Activated CD4-positive, alpha-beta T cell treated with anti-CD3 and anti-CD28 coated beads, Interleukin-2, amount 10 ng/mL, durations not matched to agents 7 days and 5 days (primary cell): ENCODE measurements at places on chromosomes 7 and 10.

GRCh38 chr7:128021366-128021765 lies 9.9 kb downstream of the LRRC4 start:
- peaks cover 4% of the 10 kb centered on the region for H3K36me3 ChIP-seq
- no peak overlapping the region for H3K27ac ChIP-seq
- no peak overlapping the region for H3K4me3 ChIP-seq
- H3K27me3 ChIP-seq: no peaks in the 10 kb centered on the region
- DNase-seq: no peak

DNA sequence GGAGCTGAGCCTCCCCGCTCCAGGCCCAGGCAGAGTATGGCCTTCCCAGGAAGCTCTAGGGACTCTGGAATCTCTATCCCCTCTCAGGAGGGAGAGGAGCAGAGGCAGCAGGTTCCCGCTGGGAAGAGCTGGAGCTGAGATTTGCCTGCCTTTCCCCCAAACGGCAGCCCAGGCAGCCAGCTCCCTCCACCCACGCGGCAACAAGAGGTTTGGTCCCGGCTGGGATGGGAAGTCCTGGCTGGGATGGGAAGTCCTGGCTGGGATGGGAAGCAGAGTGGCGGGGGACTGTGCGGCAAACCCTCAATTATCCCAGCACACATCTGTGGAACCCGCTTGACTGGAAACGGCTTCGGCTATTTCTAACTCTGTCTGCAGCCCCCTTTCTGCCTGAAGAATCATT lies 223.0 kb downstream of the ELFN1 start:
- H3K36me3 ChIP-seq: peaks cover 17% of the 10 kb centered on the region
- no peak overlapping the region for H3K27ac ChIP-seq
- no peak overlapping the region for H3K4me3 ChIP-seq
- H3K4me1 ChIP-seq: peaks cover 32% of the 10 kb centered on the region

GRCh38 chr7:87038993-87039690 lies 20.3 kb downstream of the ELAPOR2 start:
- DNase-seq: no peak
- no peaks in the 10 kb centered on the region for H3K36me3 ChIP-seq
- peaks cover 5% of the 10 kb centered on the region for H3K27me3 ChIP-seq
- H3K4me3 ChIP-seq: peak overlapping the region; percentile 69
- H3K27ac ChIP-seq: peak overlapping the region; percentile 71

GRCh38 chr10:102629661-102630614 lies 14.3 kb upstream of the TRIM8 start:
- H3K4me3 ChIP-seq: no peak overlapping the region
- peaks cover 2% of the 10 kb centered on the region for H3K36me3 ChIP-seq
- no peak for DNase-seq
- H3K4me1 ChIP-seq: peaks cover 40% of the 10 kb centered on the region

DNA sequence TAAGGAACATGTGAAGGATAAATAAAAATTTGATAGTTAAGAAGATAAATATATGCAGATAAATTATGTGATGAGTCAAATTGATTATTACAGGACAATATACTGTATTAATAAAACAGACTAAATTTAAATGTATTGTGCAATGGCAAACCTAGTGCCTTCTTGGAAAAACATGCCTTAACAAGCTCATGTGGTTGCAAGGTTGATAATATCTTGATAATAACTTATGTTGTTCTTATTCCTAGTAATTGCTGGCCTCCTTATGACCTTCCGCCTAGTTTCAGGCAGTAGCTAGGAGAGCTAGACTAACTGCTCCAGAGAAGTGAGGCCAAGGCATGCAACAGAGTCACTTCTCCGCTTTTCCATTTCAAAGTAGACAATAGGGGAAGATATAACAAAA lies 7.6 kb upstream of the RAB11FIP2 start:
- no peaks in the 10 kb centered on the region for H3K27me3 ChIP-seq
- no peaks in the 10 kb centered on the region for H3K4me1 ChIP-seq
- H3K4me3 ChIP-seq: no peak overlapping the region
- H3K36me3 ChIP-seq: no peaks in the 10 kb centered on the region

DNA sequence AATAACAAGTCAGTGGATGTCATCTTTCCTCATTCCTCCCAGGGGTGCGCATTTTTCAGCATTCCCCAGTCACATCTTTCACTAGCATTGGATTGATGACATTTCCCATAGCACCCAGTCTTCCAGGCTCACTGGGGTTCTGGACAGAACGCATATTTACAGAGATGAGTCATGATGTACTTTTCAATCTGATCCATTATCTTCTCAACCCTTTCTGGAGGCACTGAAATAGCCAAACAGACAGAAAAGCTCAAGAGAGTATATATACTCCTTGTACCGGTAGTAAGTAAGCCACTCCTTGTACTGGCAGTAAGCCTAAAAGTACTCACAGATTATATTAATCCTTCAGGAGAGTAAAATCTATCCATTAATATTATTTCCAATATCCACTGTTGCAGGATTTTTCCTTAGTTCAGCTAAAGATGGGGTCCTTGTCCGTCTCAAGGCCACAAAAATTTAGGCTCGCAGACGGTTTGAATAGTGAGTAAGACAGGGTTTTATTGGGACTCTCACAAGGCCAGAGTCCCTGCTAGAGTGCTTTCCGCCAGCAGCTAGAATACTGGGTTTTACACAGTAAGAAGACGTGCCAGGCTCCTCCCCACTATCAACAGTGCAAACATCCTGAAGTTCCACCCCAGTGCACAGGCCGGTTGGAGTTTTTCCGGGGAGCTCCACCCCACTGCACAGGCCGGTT lies 60.8 kb downstream of the MDH2 start:
- no peak for DNase-seq
- H3K27ac ChIP-seq: no peak overlapping the region
- H3K36me3 ChIP-seq: no peaks in the 10 kb centered on the region
- no peak overlapping the region for H3K4me3 ChIP-seq
- H3K27me3 ChIP-seq: no peaks in the 10 kb centered on the region
- H3K4me1 ChIP-seq: no peaks in the 10 kb centered on the region

DNA sequence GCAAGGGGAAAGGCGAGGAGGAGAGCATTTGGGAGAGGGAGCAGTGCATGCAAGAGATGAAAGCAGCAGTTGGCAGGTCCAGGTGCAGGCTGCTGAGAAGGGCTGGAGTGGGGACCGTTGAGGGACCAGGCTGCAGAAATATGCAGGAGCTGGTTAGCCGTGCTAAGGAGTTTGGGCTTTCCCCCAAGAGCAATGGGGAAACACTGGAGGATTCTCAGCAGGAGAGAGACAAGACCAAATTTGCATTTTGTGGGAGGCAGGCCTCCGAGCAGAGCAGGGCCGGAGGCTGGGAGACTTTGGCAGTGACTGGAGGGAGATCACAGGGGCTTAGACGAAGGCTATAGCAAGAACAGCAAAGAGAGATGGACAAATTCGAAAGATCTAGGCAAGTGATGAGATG lies 11.8 kb downstream of the BTBD16 start:
- no peak overlapping the region for H3K4me3 ChIP-seq
- no peaks in the 10 kb centered on the region for H3K36me3 ChIP-seq
- no peak for DNase-seq
- H3K27ac ChIP-seq: no peak overlapping the region
- peaks cover 14% of the 10 kb centered on the region for H3K27me3 ChIP-seq

GRCh38 chr10:90913774-90914420 lies 7.0 kb downstream of the ANKRD1 start:
- H3K36me3 ChIP-seq: no peaks in the 10 kb centered on the region
- peaks cover 2% of the 10 kb centered on the region for H3K4me1 ChIP-seq
- no peak overlapping the region for H3K27ac ChIP-seq
- H3K27me3 ChIP-seq: peaks cover 7% of the 10 kb centered on the region
- no peak for DNase-seq

- peak overlapping the region; percentile 23 for H3K4me3 ChIP-seq
- peaks cover 4% of the 10 kb centered on the region for H3K36me3 ChIP-seq
- H3K4me1 ChIP-seq: peaks cover 18% of the 10 kb centered on the region
- peaks cover 65% of the 10 kb centered on the region for H3K27me3 ChIP-seq
These were observed 1.8 kb downstream of the EBF3 start for GRCh38 chr10:129962031-129962871.

DNA sequence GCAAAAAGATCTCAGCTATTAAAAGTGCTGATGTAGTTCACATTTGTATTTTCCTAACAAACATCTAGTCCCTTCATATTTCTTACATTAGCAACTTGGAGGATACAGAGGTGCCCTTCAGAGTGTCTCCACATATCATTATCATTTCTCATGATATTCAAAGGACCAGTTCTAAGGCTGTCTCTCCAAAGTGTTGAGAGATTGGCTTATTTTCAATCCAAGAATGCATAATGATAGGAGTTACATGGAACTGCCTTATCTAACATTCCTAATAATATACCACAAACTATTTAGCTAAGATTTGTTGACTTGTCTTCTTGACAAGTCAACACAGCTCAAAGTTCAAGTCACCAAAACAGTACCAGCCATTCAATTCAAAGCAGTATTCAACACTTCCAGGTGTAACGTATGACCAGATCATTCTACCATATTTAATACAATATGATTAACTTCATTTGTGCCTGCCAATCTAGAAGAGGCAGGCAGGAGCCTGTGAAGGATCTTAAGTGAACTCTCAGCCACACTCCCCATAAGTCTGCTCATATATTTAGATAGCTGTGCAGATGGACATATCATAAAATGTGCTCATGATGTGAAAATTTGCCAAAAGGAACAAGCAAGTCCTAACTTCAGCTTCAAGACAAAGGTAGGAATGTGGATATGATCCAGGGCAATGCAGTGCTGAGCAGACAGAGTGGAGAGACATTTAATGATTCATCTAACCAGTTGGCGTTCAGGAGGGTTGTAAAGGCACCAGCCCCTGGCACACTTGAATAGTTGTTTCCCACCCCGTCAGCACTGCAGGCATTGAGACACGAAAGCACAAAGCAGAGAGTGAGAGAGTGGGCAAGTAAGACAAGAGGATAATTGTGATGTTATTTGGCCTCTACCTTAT lies 108.3 kb downstream of the MTERF1 start:
- no peak for DNase-seq
- no peak overlapping the region for H3K27ac ChIP-seq
- peaks cover 2% of the 10 kb centered on the region for H3K27me3 ChIP-seq
- H3K4me3 ChIP-seq: no peak overlapping the region
- no peaks in the 10 kb centered on the region for H3K4me1 ChIP-seq

DNA sequence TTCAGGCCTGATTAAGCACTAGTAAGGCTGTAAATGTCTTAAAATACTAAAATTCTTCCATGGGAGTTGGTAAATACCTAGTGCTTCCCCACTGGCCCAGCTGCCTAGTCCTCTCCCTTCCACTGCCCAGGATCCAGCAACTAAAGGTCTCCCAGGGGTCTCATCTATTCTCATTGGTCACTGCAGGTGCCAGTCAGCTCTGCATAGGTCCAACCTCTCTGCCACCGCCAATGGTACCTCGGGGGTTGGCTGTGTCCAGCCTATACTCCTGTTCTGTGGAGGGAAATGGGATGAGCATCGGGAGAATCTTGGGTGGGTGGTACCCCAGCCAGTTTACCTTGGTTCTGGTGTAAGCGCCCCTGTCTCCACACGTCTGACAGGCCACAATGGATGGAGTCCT lies 6.1 kb upstream of the CREB5 start:
- H3K4me3 ChIP-seq: no peak overlapping the region
- peaks cover 54% of the 10 kb centered on the region for H3K27me3 ChIP-seq
- no peaks in the 10 kb centered on the region for H3K36me3 ChIP-seq
- no peak overlapping the region for H3K27ac ChIP-seq
- peaks cover 22% of the 10 kb centered on the region for H3K4me1 ChIP-seq
- no peak for DNase-seq

- no peak overlapping the region for H3K4me3 ChIP-seq
- H3K4me1 ChIP-seq: peaks cover 7% of the 10 kb centered on the region
- no peak overlapping the region for H3K27ac ChIP-seq
- H3K36me3 ChIP-seq: no peaks in the 10 kb centered on the region
- no peak for DNase-seq
- no peaks in the 10 kb centered on the region for H3K27me3 ChIP-seq
These were observed 109.3 kb upstream of the ARID5B start for GRCh38 chr10:61792097-61792716.

GRCh38 chr10:8418631-8419030 lies 364.1 kb downstream of the GATA3 start:
- H3K4me3 ChIP-seq: no peak overlapping the region
- no peaks in the 10 kb centered on the region for H3K27me3 ChIP-seq
- peaks cover 2% of the 10 kb centered on the region for H3K36me3 ChIP-seq

DNA sequence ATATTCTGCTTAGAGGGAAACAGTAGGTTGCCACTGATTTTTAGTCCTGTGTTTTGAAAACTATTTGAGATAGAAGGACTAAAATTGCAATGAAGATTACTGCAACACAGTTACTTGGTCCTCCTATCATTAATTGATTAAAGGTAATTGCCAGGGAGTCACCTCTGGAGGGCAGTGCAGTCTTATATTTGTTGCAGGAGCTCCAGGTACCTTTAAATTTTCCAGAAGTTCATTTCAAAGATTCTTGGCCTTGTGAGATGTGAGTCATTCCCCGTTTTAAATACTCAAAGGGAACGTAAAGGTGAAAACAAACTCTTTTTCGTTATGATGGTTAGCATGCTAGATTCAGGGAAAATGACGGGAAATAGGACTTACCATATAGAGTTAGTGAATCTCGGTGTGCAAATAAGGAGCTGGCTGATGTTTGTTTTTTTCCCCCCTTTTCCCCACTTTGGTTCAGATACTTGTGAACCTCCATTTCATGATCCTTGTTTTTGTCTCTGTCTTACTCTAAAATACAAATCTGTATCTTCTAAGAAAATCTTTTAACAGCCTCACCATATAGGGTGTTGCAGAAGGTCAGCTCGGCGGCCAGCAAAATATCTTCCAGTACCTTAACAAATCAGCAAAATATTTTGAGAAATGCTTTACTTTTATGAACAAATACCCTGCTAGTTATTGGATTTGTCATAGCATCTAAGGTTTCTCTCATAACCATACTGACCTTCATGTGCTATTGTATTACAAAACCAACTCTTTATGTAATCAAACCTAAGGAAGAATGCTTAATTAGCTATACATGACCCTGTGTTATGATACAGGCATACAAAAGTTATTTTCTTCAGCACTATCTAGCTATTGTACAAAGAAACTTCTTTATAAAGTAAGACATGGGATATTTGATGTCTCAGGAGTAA lies 143.0 kb upstream of the HDAC9 start:
- DNase-seq: peak; percentile 16
- H3K27ac ChIP-seq: no peak overlapping the region
- H3K36me3 ChIP-seq: no peaks in the 10 kb centered on the region
- H3K4me3 ChIP-seq: no peak overlapping the region
- H3K4me1 ChIP-seq: peaks cover 7% of the 10 kb centered on the region
- H3K27me3 ChIP-seq: no peaks in the 10 kb centered on the region

DNA sequence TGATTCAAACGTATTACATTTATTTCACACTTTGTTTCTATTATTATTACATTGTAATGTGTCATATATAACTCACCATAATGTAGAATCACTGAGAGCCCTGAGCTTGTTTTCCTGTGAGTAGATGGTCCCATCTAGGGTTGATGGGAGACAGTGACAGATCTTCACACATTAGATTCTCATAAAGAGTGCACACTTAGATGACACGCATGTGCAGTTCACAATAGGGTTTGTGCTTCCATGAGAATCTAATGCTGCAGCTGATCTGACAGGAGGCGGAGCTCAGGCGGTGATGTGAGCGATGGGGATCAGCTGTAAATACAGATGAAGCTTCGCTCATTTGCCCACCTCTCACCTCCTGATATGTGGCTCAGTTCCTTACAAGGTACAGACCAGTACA lies 36.1 kb downstream of the BMPER start:
- no peaks in the 10 kb centered on the region for H3K27me3 ChIP-seq
- H3K36me3 ChIP-seq: no peaks in the 10 kb centered on the region
- no peak for DNase-seq
- no peak overlapping the region for H3K27ac ChIP-seq
- no peaks in the 10 kb centered on the region for H3K4me1 ChIP-seq

GRCh38 chr10:102919992-102920739 lies 2.1 kb downstream of the CNNM2 start:
- H3K4me1 ChIP-seq: peaks cover 52% of the 10 kb centered on the region
- H3K36me3 ChIP-seq: peaks cover 12% of the 10 kb centered on the region
- DNase-seq: no peak
- H3K27ac ChIP-seq: peak overlapping the region; percentile 79
- H3K27me3 ChIP-seq: no peaks in the 10 kb centered on the region
